Upper lobe of right lung (tissue), 1 donor: ENCODE measurements at places on chromosomes 11 and 22. TPM values are rescaled to one million over a fixed set of nuclear protein-coding genes. Genes with fewer than 3 reads are reported as not detected.

CALCB gene
- total RNA-seq = not detected

DNA sequence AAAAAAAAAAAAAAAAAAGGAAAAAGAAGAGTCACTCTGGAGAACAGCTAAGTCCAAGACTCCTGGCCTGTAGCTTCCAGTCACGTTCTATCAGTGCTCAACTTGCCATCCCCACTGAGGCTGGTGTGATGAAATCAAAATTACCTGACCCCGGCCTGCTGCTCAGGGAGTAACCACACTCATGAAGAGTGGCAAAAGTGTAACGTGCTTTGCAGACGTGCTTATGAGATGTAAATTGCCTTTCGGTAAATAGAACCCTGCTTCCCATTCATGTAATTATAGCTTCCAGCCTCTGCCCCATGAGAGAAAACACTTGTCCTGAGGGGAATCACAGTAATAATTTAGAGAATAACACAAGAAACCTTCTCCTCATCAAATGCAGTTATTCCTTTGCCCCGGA, 28.2 kb upstream of the CHKA start:
- peak overlapping the region; percentile 65 for H3K27ac ChIP-seq
- H3K27me3 ChIP-seq = no peaks in the 10 kb centered on the region
- peaks cover 33% of the 10 kb centered on the region for H3K4me1 ChIP-seq
- DNase-seq = no peak

DNA sequence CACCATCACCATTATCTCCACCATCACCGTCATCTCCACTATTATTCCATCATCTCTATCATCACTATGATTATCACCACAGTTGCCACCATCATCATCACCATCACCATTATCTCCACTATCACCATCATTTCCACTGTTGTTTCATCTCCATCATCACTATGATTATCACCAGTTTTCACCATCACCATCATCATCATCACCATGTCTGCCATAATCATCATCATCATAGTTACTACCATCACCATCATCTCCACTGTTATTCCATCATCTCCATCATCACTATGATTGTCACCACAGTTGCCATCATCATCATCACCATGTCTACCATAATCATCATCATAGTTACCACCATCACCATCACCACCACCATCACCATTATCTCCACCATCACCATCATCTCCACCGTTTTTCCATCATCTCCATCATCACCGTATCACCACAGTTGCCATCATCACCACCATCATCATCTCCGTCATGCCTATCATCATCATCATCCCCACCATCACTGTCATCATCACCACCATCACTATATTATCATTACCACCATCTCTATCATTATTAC, 264.9 kb downstream of the BRD1 start:
- H3K27ac ChIP-seq = no peak overlapping the region
- H3K27me3 ChIP-seq = no peaks in the 10 kb centered on the region
- H3K4me1 ChIP-seq = no peaks in the 10 kb centered on the region
- no peaks in the 10 kb centered on the region for H3K36me3 ChIP-seq

- no peak overlapping the region for H3K27ac ChIP-seq
- H3K4me1 ChIP-seq = no peaks in the 10 kb centered on the region
- H3K27me3 ChIP-seq = peaks cover 4% of the 10 kb centered on the region
- no peak for DNase-seq
- no peaks in the 10 kb centered on the region for H3K36me3 ChIP-seq
- no peak overlapping the region for H3K4me3 ChIP-seq
Observed at GRCh38 chr22:22400964-22401363, 107.6 kb downstream of the ZNF280B start.

OR51E2 gene
- not detected for total RNA-seq

GRCh38 chr22:42207918-42208317, 62.5 kb downstream of the TCF20 start:
- H3K4me3 ChIP-seq = no peak overlapping the region
- peaks cover 32% of the 10 kb centered on the region for H3K36me3 ChIP-seq
- no peak overlapping the region for H3K27ac ChIP-seq

DNA sequence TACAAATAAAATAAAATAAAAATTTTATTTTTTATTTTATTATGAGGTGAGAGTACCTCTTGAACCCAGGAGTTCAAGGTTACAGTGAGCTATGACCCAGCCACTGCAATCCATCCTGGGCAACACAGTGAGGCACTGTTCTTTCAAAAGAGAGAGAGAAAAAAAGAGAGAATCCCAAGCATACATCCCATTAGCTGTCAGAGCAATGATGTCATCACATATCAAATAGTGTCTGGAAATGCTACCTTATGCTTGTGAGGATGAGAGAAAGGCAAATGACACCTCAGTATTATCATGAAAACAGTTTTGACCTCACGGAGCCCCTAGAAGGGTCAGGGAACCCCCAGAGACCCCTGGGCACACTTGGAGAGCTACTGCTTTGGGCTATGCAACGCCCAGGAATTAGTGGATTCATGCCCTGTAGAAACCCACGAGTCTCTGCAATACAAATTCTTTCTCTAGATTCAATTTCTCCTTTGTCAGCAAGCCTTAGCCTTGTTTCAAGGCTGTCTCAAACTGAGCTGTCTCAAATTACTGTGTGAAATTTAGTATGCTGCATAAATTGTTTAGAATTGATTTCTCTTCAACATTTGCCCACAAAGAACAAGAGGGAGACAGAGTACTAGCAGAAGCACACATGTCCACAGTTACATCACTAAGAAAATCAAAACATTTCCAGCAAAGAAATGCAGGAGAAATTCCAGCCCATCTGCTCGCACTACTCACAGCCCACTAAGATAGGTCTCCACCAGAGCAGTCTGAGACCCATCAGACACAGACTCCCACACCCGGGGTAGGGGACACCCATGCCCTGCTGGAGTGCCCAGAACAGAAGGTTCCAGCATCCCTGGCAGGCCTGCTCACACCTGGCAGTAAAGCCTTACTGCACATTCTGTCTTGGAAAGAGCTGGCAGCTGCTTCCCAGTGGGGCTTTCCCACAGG, 18.1 kb downstream of the DGCR2 start:
- no peak for DNase-seq
- H3K4me3 ChIP-seq = no peak overlapping the region
- H3K27ac ChIP-seq = no peak overlapping the region
- no peaks in the 10 kb centered on the region for H3K27me3 ChIP-seq
- H3K4me1 ChIP-seq = peaks cover 43% of the 10 kb centered on the region
